Activated CD4-positive, alpha-beta T cell treated with anti-CD3 and anti-CD28 coated beads, Interleukin-2, amount 10 ng/mL, durations not matched to agents 7 days and 5 days (primary cell): ENCODE measurements at places on chromosomes 1 and 21.

GRCh38 chr1:218330043-218330623 lies 15.0 kb upstream of the TGFB2 start:
- peaks cover 4% of the 10 kb centered on the region for H3K36me3 ChIP-seq
- no peak for DNase-seq
- H3K4me1 ChIP-seq: no peaks in the 10 kb centered on the region

- peaks cover 4% of the 10 kb centered on the region for H3K4me1 ChIP-seq
- peaks cover 44% of the 10 kb centered on the region for H3K27me3 ChIP-seq
- no peak overlapping the region for H3K27ac ChIP-seq
- no peaks in the 10 kb centered on the region for H3K36me3 ChIP-seq
- no peak overlapping the region for H3K4me3 ChIP-seq
Measured at GRCh38 chr1:78492386-78492950, 1.7 kb downstream of the PTGFR start.

DNA sequence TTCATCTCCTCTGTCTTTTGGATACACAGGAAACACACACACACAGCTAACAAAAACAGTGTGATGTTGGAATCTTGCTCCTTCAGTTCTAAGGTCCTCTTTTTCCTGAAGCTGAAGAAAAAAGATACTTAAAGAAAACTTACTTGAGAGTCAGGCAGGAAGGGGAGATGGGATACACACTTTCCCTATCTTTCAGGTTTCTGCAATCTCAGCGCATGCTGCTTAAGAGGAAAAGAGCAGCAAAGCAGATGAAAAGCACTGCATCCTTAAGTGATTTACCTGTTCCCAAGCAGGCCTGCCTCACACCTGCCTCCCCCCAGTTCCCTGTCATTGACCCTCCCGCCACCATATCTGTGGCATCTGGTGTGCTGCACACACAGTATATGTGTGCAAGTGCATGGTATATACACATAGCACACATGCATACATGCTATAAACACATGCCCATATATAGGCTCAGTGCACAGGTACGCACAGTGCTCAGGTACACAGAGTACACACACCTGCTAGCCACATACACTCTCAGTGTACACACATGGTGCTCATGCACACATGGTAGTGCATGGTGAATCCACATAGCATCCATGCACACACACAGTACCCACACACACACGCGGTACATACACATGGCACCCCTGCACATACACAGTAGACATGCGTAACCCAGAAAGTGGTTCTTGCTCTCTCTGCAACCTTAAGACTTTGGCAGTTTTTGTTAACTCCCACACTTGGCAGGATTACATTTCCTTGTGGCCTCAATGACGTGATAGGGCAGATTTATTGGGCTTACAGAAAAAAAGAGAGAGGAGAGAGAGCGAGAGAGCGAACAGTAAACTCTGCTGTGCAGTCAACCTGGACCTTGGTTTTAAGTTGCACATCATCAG lies 166.9 kb downstream of the TOMM20 start:
- H3K27ac ChIP-seq: peak overlapping the region; percentile 94
- no peaks in the 10 kb centered on the region for H3K27me3 ChIP-seq
- peaks cover 83% of the 10 kb centered on the region for H3K4me1 ChIP-seq
- DNase-seq: no peak
- H3K36me3 ChIP-seq: peaks cover 14% of the 10 kb centered on the region

DNA sequence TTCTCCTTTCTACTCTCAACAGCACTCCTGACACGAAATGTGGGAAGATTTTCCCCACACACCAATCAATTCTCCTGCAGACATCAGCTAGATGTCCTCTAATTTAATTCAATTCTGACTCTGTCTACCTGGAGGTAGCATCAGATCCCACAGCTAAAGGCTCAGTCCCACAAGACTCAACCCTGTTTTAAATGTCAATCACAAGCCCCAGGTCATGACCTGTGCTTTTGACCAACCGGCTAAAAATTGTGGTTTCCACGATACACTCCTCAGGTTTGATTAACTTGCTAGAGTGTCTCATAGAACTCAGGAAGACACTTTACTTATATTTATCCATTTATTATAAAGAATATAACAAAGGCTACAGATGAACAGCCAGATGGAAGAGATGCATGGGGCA lies 27.4 kb downstream of the IL23R start:
- H3K36me3 ChIP-seq: peaks cover 7% of the 10 kb centered on the region
- no peak overlapping the region for H3K4me3 ChIP-seq
- DNase-seq: no peak
- no peaks in the 10 kb centered on the region for H3K27me3 ChIP-seq
- peaks cover 24% of the 10 kb centered on the region for H3K4me1 ChIP-seq

DNA sequence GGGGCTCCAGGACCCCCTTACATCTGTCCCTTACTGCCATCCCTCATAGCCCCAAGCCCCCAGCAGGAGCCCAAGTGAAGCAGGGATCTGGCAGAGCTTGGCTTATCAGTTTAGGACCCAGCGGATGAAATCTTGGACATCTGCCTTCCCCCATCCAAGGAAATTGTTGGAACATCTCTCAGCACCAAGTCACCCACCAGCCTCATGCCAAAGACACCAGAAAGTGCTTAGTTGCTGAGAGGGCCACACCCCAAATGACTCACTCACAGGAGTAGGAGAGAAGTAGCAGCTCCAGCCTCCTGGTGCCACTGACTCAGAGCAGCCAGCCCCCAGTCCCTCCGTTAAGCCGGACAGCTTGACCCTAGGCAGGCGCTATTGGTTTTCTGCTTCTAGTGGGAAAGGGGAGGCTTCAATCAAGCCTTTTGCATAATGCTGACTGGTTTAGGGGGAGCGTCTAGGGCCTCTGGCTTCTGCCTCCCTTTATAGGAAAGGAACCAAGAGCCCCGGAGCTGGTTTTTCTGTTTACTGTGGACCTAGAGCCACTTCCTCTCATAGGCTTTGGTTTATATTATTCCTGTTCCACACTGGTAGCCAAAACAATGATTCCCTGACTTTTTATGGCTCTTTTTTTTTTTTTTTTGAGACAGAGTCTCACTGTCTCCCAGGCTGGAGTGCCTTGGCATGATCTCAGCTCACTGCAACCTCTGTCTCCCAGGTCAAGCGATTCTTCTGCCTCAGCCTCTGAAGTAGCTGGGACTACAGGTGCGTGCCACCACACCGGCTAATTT lies 114.2 kb upstream of the IPO9 start:
- peaks cover 1% of the 10 kb centered on the region for H3K27me3 ChIP-seq
- no peak for DNase-seq
- no peaks in the 10 kb centered on the region for H3K4me1 ChIP-seq
- no peak overlapping the region for H3K4me3 ChIP-seq
- no peak overlapping the region for H3K27ac ChIP-seq
- H3K36me3 ChIP-seq: no peaks in the 10 kb centered on the region

DNA sequence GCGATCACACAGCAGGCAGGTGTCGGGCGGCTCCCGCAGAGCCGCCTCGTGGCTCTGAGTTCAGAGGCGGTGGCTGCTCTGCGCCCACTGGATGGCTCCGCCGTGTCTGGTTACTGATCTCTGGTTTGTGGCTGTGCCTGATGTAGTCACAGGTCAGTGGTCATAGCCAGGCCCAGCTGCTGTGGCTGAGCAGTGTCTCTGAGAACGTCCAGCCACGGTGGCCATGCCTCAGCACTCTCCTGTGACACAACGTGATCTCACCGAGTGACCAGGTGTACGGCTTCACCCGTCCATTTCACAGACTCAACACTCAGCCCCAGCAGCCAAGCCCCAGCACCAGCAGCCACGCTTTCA lies 61.2 kb downstream of the KCNN3 start:
- no peak overlapping the region for H3K4me3 ChIP-seq
- H3K27me3 ChIP-seq: peaks cover 27% of the 10 kb centered on the region
- no peaks in the 10 kb centered on the region for H3K36me3 ChIP-seq

GRCh38 chr1:236457775-236458174 lies 63.7 kb downstream of the EDARADD start:
- H3K36me3 ChIP-seq: no peaks in the 10 kb centered on the region
- H3K27ac ChIP-seq: no peak overlapping the region
- H3K27me3 ChIP-seq: peaks cover 26% of the 10 kb centered on the region
- no peak overlapping the region for H3K4me3 ChIP-seq

DNA sequence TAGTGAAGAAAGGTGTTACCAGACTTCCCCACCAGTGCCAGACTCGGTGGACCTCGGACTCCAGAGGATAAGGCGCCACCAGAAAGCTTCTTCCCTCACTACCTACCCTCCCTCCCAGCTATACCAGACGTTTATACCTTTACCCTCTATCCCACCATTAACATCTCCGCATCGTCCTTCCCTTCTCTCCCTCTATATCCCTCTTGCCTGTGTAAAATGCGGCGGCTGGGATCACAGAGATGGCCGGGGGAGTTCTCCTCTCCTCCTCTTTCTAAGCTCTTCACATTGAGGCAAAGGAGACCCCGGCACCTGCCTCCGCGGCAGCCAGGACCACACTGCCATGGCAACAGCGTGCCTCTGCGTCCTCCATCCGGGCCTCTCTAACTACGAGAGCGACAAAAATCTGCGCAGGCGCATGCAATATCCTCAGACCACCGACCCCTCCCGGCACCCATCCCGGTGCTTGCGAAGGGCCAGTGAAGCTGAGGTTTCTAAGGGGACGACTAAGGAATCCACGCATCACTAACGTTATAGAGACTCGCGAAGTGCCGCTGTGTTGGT lies at the start of gene CCDC181:
TSS of gene CCDC181 (minus strand) at position 394 of the 561 bp plus-strand sequence. CDS start 2,547 bp downstream, outside the sequence.
- no peak within 1 kb of the TSS for H3K27ac ChIP-seq
- H3K27me3 ChIP-seq: peaks cover 74% of the 10 kb centered on the region
- peak within 1 kb of the TSS; percentile 88 for H3K4me3 ChIP-seq
- H3K36me3 ChIP-seq: no peaks in the 10 kb centered on the region

DNA sequence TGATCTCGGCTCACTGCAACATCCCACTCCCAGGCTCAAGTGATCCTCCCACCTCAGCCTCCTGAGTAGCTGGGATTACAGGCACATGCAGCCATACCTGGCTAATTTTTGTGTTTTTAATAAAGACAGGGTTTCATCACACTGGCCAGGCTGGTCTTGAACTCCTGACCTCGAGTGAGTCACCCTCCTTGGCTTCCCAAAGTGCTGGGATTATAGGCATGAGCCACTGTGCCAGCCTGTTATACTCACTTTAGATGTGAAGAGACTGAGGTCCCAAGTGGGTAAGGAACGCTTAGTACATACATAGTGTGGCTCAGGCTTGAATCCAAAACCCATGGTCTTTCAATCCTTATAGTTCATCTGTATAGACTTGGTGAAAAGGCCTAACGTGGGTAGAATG lies 63.7 kb upstream of the EPS8L3 start:
- H3K4me3 ChIP-seq: no peak overlapping the region
- H3K36me3 ChIP-seq: no peaks in the 10 kb centered on the region
- peaks cover 26% of the 10 kb centered on the region for H3K4me1 ChIP-seq

GRCh38 chr1:207050480-207051190 lies 373 bp downstream of the YOD1 start:
- DNase-seq: peak; percentile 93
- H3K36me3 ChIP-seq: peaks cover 34% of the 10 kb centered on the region
- peak overlapping the region; percentile 94 for H3K27ac ChIP-seq
- H3K27me3 ChIP-seq: peaks cover 7% of the 10 kb centered on the region
- peak overlapping the region; percentile 93 for H3K4me3 ChIP-seq
